ENCODE measurements at places on chromosomes 7 and 10. TPM values are rescaled to one million over a fixed set of nuclear protein-coding genes. Genes with fewer than 3 reads are reported as not detected.
A peak's percentile ranks its signal among the peaks of the same experiment; 100 is the strongest.

The C10orf71 gene
- total RNA-seq, result not detected

The OPN4 gene
- not detected for total RNA-seq

The MRC1 gene
- total RNA-seq, result 0.29 TPM

The JCAD gene
- total RNA-seq, result 1.7 TPM

The GIMAP5 gene
- not detected for total RNA-seq

The FBXL13 gene
- 3.1 TPM for total RNA-seq

The ASL gene
- total RNA-seq, result 51.1 TPM

DNA sequence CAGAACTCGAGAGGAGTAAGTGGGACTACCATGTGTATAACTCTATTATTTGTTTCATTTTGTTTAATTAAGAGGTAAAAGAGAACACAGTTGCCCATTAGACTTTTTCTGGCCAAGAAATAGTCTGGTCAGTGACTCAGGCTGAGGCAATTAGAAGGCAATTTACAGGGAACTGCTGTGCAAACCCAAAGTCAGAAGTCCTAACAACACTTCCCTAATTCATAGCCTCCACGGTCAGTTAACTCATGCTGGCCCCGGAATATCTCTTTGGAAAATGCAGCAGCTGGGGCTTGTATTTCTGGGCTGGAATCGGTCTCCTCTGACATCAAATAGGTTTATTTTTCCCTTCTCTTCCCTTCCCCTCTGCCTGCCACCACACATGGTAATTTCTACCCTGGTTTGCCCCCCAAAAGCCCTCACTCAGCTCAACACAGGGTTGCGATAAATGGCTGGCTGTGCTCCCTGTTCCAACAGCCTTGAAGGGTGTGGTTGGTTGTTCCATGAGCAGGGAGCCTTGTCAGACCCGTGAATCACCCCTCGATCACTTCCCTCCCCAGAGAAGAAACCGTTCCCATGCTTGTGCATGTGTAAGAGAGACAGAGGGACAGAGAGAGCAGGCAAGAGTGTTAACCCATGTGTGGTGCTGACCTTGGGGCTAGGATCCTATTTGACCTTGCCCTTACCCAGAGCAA is 5.3 kb downstream of the SH3PXD2A start:
- peak; percentile 67 for DNase-seq

DNA sequence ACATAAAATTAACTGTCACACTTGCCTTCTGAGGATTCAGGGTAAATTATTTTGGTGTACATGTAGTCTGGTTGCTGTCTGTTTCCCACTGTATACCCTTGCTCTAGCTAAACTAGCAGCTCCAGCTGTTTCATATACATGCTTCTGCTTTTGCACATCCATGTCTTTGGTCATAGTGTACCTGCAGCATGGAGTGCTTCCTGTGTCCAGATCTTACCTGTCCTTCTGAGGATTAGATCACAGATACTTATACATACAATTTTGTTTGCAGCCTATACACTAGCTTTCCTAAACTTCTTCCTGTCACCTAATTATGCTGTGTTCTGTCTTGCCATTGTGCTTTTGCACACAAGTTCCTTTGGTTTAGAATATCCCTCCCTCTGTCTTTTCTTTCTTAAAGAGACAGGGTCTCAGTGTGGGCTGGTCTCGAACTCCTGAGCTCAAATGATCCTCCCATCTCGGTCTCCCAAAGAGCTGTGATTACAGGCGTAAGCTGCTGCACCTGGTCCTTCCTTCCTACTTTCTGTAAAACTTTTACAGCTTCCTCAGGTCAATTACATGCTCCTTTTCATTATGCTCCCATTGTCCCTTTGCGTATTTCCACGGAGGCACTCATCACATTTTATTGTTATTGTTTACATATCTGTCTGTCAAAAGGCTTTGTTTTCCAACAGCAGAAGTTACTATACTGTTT is 33.8 kb downstream of the TPST1 start:
- DNase-seq, result no peak

DNA sequence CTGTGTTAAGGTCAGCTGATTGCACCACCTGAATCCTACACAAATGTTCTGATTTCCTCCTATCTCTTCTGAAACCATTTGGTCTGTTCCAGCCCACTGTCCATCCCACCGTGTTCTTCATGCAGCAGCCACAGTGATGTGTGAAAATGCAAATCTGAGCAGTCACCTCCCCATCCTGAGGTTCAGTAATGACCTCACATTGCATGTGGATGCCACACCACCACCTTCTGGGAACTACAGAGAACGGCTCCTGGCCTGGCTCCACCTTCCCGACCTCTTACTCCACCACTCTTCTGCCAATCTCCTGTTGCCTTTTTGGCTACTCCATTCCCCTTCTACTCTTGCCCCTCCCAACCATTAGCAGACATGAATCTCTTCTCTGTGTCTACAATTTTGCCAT is 244.4 kb downstream of the TNS3 start:
- DNase-seq, result no peak

DNA sequence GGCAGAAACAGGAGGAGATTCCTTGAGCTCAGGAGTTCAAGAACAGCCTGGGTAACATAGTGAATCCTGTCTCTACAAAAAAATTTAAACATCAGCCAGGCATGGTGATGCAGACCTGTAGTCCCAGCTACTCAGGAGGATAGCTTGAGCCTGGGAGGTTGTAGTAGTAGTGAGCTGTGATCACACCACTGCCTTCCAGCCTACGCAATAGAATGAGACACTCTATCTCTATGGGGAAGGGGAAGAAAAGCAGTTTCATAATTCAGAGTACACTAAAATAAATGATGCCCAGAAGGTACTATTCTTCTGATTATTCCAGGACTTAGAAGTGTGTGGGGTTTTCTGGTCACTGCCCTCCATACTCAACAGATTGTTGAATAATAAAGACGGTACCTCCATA is 177.3 kb downstream of the KMT2E start:
- no peak for DNase-seq

- DNase-seq, result no peak
Measured at GRCh38 chr7:123941391-123942180, 16.5 kb downstream of the SPAM1 start.

GRCh38 chr7:28478656-28479055 is 66.3 kb downstream of the CREB5 start:
- no peak for DNase-seq

GRCh38 chr7:43650457-43651052 is 67.6 kb downstream of the STK17A start:
- DNase-seq, result no peak

DNA sequence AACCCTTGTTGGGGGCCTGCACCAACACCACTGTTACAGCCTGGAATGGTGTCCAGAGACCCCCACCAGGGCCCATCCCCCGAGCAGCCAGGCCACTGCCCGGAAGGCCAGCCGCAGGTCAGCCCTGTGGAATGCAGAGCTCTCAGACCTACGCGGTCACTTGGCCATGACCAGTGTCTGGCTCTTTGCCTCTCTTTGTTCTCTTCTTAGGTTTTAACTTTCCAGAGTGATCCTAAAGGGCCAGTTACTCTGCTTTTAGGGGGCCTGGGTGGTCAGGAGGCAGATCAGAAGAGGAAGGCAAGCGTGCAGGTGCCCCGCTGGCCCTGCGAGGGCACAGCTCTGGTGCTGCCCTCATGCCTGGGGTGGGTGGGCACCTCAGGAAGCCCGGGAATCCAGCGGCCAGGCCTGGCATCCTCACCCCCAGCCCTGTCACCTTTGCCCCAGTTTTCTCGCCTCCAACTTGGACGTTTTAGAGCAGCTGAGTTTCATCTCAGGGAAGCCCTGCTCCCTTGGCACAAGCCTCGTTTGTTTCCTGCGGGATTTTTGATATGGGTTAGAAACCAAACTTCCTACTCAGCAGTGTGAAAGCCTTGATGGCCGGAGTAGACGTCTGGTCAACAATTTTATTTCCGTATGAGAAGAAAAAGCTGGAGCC is 62.5 kb upstream of the CHST15 start:
- peak; percentile 51 for DNase-seq

DNA sequence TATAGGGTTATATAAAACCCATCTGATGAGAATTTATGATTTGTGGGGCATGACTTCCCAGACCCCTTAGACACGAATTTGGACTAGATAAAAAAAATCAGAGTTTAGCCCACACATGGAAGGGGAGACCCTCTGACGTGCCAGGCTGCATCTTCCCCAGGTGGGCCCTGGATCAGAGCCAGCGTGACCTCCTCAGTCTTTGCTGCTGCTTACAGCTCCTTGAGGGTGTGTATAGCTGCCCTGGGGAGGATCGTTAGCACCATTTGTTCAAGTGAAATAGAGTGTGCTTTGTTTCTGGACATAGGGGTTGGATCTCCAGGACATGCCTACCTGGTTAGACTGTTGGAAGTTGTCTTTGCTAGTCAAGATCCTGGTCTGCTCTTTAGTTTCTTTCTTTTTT is 54.2 kb downstream of the DOCK1 start:
- no peak for DNase-seq

- no peak for DNase-seq
Measured at GRCh38 chr10:18860631-18861240, 187.9 kb upstream of the MALRD1 start.

GRCh38 chr10:12067336-12067735 is 1.4 kb upstream of the DHTKD1 start:
- DNase-seq, result peak; percentile 85

All from kidney epithelial cell (primary cell).